ENCODE measurements at places on chromosomes 3 and 15.

DNA sequence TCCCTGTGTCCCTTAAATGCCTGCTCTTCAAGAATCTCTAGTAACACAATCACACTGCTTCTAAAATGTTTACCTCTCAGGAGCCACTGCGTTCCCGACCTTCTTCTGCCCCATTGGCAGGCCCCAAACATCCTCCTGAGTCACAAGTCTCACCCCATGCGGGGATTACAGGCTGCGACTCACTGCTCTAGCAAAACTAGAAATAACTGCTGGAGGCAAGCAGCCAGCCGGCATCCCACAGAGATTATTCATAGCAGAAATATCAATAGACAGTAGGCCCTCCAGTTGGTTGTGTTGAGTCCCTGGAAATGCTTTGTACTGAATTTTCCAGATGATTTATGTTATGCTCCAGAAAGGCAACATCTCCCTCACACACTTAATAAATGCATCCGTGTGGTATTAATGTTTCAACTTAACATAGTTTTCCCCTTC, 64.8 kb downstream of the RFTN1 start:
- peak; percentile 48 for DNase-seq

- DNase-seq, result no peak
These were observed 413.3 kb upstream of the ONECUT1 start for GRCh38 chr15:53203454-53203853.

- no peak for DNase-seq
These were observed 22.0 kb upstream of the DOCK3 start for GRCh38 chr3:50652709-50653108.

- no peak for DNase-seq
These were observed 7.8 kb upstream of the UBP1 start for GRCh38 chr3:33447958-33448357.

GRCh38 chr3:187997946-187998561, 155.9 kb upstream of the LPP start:
- DNase-seq, result no peak

DNA sequence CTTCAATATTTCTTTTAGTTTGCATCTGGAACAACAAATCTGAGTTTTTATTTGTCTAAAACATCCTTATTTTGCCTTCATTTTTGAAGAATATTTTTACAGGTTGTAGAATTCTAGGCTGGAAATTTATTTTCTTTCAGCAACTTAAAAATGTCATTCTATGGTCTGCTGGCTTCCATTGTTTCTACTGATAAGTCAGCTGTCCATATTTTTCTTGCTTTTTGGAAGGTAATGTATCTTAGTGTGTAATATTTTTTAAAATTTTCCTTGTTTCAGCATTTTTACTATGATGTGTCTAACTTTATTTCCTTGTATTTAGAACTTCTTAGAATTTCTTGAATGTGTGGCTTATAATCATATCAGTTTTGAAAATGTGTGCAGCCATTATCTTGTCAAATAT, 37.0 kb downstream of the SEMA6D start:
- DNase-seq, result no peak

DNA sequence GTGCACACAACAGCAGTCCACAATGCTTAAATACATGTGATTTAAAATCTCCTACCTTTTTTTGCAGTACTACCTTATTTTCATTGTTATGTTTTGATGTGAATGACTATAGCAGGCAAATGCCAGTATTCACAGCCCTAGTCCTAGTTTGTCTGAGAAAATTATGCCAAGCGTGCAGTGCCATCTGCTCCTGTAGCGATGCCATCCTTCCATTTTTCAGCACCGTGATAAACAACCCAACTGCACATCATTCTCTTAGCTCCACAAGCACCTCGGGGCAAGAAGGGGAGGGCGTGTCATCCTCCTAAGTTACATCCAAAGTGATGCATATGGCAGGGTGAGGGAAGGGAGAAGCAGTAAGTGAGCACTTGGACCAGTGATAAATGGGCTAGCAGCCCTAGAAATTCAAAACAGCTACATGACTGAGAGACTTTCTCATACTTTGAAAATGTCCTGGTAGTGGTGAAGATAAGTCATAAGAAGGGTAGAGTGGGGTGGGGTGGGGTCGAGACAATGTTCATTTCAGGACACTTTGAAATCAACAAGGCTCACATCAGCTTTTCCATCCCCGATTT, 198.8 kb downstream of the LSAMP start:
- DNase-seq, result no peak

DNA sequence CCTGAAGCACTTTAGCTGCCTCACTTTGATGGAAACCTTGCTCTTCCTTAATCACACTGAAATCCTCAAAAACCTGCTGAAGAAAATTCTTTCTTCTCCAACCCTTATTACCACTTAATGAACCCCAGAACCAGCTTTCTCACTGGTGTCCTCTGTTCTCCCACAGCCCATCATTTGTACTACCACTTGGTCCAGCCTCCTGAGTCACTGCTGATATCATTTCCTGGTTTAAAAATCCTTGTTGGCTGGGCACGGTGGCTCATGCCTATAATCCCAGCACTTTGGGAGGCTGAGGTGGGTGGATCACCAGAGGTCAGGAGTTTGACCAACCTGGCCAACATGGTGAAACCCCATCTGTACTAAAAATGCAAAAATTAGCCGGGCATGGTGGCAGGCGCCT, 418.6 kb upstream of the KCNMB2 start:
- no peak for DNase-seq

GRCh38 chr3:47909607-47910006, 106.6 kb downstream of the MAP4 start:
- DNase-seq, result no peak

DNA sequence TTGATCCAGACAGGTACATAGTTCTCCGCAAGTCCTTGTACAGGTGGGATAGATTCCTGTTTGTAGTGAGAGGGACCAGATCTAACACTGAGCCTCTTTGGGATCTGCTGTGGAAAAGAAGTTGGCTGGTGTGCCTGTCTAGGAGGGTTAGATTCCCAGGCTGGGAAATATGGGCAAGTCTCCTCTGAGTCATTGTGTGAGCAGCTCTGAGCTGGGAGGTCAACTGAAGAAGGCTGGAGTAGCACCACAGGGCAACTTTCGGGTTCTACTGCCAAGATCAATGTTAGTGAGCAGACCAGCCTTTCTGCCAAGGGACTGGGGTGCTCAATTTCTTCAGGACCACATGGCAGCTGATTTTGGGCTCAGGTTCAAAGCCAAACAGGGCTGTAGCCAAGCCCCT, 33.4 kb downstream of the CLDN1 start:
- no peak for DNase-seq

GRCh38 chr3:184377882-184378445, at the start of gene THPO:
Gene THPO (minus strand): TSS chr3:184378207. CDS start chr3:184376259, 1,948 bp downstream.
- no peak for DNase-seq

DNA sequence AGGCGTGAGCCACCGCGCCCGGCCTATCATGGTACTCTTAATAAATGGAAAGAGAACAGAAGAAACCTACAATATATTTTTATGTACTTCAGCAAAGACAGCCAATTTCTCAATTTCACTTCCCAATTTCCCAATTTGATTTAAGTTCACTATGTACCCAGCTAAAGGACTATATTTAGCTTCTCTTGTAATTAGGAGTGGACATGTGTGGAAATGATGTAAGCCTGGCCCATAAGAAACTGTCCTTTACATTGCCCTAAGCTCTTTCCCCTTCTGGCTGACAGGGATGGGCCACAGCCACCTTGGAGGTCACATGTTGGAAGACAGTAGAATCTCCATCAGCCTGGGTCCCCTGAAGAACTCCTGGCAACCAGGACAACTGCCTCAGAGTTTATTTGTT, 6.2 kb downstream of the TMEM39A start:
- DNase-seq, result no peak

- no peak for DNase-seq
These were observed 359 bp downstream of the ARIH1 start for GRCh38 chr15:72474466-72474911.

GRCh38 chr3:11774296-11774877, 72.3 kb downstream of the TAMM41 start:
- no peak for DNase-seq
